ENCODE measurements at places on chromosomes 6 and 20. TPM values are rescaled to one million over a fixed set of nuclear protein-coding genes. Genes with fewer than 3 reads are reported as not detected.

DNA sequence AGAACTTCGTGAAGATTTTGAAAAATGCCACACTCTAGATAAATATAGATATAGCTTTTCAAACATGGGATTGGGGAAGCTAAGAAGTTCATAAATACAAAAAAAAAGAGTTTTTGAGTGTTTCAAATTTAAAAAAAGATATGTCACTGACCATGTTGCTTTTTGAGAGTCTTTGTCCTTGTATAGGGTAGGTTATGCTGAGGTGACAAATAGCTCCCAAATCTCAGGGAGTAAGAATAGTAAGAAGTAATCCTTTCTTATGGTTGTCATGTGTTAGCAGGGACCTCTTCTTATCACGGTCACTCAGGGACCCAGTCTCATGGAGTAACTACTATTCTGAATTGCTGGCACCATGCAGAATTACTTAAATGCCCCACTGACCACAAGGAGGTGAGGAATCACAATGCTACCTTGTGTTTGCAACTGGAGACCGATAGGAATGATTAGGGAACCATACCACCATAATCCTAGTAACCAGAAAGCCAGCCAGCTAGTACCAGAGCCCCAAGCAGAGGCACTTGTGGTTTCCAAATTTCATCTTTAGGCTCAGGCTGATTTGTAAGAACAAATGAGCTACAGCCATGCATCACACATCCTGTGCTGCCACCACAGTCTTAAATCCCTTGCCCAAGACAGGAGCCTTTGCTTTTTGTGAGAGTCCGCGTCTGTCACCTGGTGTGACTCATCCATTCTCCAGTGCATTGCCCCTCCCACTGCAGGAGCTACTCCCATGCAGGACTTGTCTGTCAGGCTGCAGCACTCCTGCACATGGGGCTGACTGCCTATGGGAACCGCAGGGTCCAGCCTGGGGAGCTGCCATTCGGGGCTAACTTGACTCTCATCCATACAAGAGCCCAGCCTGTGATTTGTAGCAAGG lies 42.4 kb upstream of the ADGRF4 start:
- H3K36me3 ChIP-seq: no peaks in the 10 kb centered on the region
- H3K4me3 ChIP-seq: no peak overlapping the region
- DNase-seq: no peak
- H3K27me3 ChIP-seq: no peaks in the 10 kb centered on the region

DNA sequence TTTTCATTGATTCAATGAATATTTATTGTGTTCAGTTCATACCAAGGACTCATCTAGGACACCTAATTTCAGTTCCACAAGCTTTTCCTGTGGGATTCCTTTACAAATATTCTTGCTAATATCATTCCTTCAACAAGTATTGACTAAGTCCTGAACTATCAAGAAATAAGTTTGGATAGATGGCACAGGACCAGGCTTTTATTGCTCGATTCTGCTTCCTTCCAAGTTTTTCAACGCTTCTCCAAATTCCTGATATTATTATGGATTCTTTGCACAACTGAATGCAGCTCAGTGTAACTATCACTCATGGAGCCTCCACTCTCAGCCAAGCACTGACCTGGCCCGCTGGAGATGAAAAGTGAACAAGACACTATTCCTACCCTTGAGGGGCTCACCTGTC lies 32.7 kb upstream of the COL21A1 start:
- no peak overlapping the region for H3K4me3 ChIP-seq
- no peaks in the 10 kb centered on the region for H3K4me1 ChIP-seq
- H3K36me3 ChIP-seq: no peaks in the 10 kb centered on the region
- no peaks in the 10 kb centered on the region for H3K27me3 ChIP-seq
- DNase-seq: no peak

DNA sequence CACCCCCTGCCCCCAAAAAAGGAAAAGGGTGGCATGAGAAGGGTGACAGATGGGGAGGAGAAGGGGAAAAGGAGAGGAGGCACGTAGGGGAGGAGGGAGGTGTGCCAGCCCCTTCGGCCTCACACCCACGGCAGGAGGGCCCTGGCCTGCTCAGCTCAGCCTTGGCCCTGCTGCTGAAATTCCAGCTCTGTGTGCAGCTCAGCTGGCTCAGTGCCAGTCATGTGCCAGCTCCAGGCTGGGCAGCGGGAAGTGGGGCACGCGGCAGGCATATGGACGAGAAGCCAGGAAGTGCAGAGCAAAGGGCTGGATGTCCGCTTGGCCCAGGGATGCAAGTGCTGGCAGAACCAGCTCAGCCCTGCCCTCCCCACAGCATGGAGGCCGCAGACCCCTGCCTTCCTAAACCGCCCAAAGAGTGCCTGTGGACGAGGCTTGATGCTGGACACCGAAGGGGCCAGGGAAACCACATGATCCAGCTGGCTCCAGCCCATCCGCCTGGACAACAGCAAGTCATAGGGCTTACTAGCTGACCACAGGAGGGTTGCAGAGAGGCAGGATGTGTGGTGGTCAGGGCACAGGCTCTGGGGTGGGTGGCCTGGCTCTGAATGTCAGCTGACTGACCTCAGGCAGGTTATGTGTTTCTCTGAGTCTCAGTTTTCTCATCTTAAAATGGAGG lies 60.2 kb downstream of the NOL4L start:
- peak overlapping the region; percentile 29 for H3K27ac ChIP-seq
- H3K36me3 ChIP-seq: peaks cover 30% of the 10 kb centered on the region
- peaks cover 3% of the 10 kb centered on the region for H3K27me3 ChIP-seq
- peaks cover 78% of the 10 kb centered on the region for H3K4me1 ChIP-seq
- no peak overlapping the region for H3K4me3 ChIP-seq

GRCh38 chr20:1949347-1950100 lies 44.3 kb downstream of the PDYN start:
- peak overlapping the region; percentile 37 for H3K27ac ChIP-seq
- H3K4me3 ChIP-seq: no peak overlapping the region
- DNase-seq: no peak
- peaks cover 8% of the 10 kb centered on the region for H3K27me3 ChIP-seq
- H3K4me1 ChIP-seq: peaks cover 28% of the 10 kb centered on the region

DNA sequence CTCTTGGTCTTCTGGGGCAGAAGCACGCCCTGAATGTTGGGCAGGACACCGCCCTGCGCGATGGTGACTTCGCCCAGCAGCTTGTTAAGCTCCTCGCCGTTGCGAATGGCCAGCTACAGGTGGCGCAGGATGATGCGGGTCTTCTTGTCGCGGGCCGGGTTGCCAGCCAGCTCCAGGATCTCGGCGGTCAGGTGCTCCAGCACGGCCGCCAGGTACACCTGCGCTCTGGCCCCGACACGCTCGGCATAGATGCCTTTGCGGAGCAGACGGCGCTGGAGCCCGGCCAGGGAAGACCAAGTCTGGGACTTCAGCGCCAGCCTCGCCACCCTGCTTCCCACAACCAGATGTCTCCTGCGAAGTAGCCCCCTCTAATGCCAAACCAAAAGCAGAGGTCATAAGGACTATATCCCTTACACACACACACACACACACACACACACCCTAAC lies 8.0 kb upstream of the SLC17A3 start:
- H3K4me3 ChIP-seq: no peak overlapping the region
- H3K4me1 ChIP-seq: peaks cover 4% of the 10 kb centered on the region
- no peaks in the 10 kb centered on the region for H3K36me3 ChIP-seq
- no peak for DNase-seq

DNA sequence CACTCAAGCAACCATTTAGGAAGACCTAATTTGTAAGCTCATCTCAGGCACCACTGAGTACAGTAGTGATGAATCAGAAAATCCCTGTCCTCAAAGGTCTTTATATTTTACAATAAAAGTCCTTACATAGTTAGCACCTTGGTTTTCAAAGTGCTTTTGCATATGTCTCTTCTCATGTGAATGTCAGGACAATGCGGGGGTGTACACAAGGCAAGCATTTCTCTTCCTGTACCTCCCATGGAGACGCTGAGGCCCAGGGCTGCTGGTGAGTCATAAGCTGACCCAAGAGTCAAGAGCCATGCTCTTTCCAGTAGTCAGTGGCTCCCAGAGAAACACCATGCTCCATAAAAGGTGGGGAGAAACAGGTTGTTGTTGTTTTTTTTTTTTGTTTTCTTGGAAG lies 174.0 kb downstream of the GJA10 start:
- DNase-seq: no peak
- H3K4me3 ChIP-seq: no peak overlapping the region
- no peaks in the 10 kb centered on the region for H3K27me3 ChIP-seq
- peaks cover 2% of the 10 kb centered on the region for H3K4me1 ChIP-seq

GRCh38 chr20:33169176-33169794 lies 1.3 kb downstream of the BPIFA2 start:
- no peak overlapping the region for H3K27ac ChIP-seq
- H3K27me3 ChIP-seq: no peaks in the 10 kb centered on the region
- no peak overlapping the region for H3K4me3 ChIP-seq

DNA sequence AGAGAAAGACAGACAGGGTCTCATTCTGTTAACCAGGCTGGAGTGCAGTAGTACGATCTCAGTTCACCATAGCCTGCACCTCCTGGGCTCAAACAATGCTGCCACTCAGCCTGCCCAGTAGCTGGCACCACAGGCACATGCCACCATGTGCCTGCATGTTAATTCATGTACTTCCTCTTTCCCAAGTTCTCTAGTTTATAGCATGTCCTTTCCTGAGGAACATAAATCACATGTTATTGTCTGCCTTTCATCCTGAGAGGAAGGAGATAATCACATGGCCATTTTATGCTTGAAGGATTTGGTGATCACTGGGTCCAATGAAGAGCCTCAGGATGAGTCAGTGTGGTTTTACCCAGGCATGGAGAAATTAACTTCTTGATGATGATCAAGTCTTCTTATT lies 47.9 kb downstream of the COL11A2 start:
- DNase-seq: peak; percentile 11
- H3K27ac ChIP-seq: no peak overlapping the region
- no peak overlapping the region for H3K4me3 ChIP-seq
- H3K4me1 ChIP-seq: no peaks in the 10 kb centered on the region
- peaks cover 6% of the 10 kb centered on the region for H3K27me3 ChIP-seq
- H3K36me3 ChIP-seq: no peaks in the 10 kb centered on the region

DNA sequence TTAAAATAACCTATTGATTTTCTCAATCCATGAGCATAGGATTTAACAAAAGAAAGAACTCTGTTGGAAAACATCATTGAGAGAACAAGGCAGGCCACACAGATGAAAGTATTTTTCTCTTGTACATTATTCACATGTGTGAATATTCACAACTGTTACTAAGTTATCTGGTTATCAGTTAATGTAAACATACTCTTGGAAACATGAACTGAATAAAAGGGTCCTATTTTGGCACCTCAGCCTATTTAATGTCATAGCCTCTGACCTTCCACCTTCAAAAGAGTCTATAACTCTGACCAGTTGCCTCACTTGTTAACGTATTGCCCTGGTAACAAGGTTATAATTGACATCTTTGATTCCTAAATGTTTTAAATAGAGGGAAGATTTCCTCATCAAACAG lies 8.1 kb downstream of the SYCP2 start:
- H3K27ac ChIP-seq: no peak overlapping the region
- H3K27me3 ChIP-seq: no peaks in the 10 kb centered on the region
- no peaks in the 10 kb centered on the region for H3K4me1 ChIP-seq
- no peaks in the 10 kb centered on the region for H3K36me3 ChIP-seq

MUCL3 gene
- total RNA-seq: not detected

DNA sequence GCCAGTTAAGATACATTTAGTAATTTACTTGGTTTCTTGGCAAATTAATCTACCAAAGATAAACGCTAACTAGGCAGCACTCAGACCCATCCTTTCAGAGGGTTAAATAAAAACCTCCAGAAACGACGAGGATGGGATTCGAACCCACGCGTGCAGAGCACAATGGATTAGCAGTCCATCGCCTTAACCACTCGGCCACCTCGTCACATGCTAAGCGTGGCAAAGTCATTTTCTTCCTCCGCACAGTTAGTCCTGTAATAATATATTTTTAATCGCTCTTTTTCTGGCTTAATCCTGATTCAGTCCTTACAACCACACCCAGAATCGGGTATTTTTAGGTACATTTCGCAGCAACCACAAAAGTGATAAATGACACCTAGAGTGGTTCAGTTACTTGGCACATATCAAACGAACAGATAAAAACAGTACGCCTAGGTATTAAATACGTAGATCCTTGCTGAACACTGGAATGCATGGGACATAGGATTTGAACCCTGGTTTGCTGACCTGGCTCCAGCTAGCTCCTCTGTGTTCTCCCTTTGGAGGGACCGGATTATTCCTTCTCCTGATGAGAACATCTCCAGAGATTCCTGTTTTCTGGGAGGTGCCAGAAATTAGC lies 71.6 kb downstream of the GPX5 start:
- H3K4me1 ChIP-seq: no peaks in the 10 kb centered on the region
- H3K4me3 ChIP-seq: peak overlapping the region; percentile 11

GRCh38 chr6:145723646-145724045 lies 11.7 kb downstream of the EPM2A start:
- H3K27ac ChIP-seq: no peak overlapping the region
- H3K4me1 ChIP-seq: no peaks in the 10 kb centered on the region
- H3K4me3 ChIP-seq: no peak overlapping the region

- H3K36me3 ChIP-seq: peaks cover 10% of the 10 kb centered on the region
- DNase-seq: no peak
- no peaks in the 10 kb centered on the region for H3K27me3 ChIP-seq
Measured at GRCh38 chr20:17471606-17472187, 59.5 kb downstream of the BFSP1 start.

DNA sequence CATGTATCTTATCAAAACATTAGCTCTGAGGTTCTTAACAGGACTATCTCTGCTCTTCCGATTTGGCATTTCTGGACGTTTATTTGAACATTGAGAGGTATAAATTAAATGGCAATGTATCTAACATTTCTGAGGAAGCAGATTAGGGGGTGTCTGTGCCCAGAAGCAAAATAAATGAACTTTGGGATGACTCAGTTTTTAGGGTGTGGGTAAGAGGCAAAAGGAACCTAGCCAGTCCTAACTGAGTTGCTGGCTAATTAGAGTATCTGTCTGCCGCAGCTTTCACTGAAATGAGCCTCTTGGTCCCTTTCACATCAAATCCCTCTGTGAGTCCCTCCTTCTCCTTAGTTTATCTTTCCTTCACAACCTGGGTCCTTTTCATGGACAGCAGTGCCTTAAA lies 1.1 kb downstream of the RNF144B start:
- H3K27me3 ChIP-seq: peaks cover 3% of the 10 kb centered on the region
- H3K4me1 ChIP-seq: peaks cover 8% of the 10 kb centered on the region
- H3K36me3 ChIP-seq: no peaks in the 10 kb centered on the region
- H3K27ac ChIP-seq: peak overlapping the region; percentile 19
- H3K4me3 ChIP-seq: peak overlapping the region; percentile 55

DNA sequence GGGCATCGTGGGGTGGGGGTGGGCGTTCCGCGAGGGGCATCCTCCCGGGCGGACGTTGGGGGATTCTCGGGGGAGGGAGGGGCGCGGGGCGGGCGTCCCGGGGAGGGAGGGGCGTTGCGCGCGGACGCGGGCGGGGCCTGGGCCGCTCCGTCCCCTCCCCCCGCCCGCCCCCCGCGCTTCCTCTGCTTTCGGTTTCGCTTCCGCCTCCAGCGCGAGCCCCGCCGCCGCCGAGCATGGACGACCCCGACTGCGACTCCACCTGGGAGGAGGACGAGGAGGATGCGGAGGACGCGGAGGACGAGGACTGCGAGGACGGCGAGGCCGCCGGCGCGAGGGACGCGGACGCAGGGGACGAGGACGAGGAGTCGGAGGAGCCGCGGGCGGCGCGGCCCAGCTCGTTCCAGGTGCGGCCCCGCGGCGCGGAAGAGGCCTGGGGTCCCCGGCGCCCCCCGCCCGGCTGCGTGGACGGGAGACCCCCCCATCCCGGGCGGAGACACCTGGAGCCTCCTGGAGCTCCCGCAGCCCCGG lies at the start of gene OGFR:
OGFR (plus strand) TSS at position 209 of the 528 bp plus-strand sequence; CDS start at position 234, 25 bp downstream.
- H3K36me3 ChIP-seq: peaks cover 65% of the 10 kb centered on the region
- no peak for DNase-seq
- peaks cover 49% of the 10 kb centered on the region for H3K4me1 ChIP-seq
- no peaks in the 10 kb centered on the region for H3K27me3 ChIP-seq
